ENCODE measurements at places on chromosomes 6 and 20. TPM values are rescaled to one million over a fixed set of nuclear protein-coding genes. Genes with fewer than 3 reads are reported as not detected.

DNA sequence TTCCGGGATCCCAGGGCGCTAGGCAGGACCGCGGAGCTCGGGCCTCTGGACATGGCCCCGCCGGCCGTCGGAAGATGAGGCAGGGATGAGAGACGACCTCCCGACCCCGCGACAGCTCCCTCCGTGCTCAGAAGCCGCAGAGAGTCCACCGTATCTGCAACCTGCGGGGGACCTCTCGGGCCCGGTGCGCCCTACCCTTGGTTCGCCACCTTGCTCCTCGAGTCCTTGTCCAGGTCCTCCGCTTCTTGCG lies 301 bp downstream of the PPP1R3D start:
- DNase-seq, result peak; percentile 59

GRCh38 chr6:10587656-10588406 lies 66.7 kb downstream of the GCNT2 start:
- DNase-seq, result no peak

- no peak for DNase-seq
Observed at GRCh38 chr6:55998576-55998975, 123.2 kb upstream of the BMP5 start.

DNA sequence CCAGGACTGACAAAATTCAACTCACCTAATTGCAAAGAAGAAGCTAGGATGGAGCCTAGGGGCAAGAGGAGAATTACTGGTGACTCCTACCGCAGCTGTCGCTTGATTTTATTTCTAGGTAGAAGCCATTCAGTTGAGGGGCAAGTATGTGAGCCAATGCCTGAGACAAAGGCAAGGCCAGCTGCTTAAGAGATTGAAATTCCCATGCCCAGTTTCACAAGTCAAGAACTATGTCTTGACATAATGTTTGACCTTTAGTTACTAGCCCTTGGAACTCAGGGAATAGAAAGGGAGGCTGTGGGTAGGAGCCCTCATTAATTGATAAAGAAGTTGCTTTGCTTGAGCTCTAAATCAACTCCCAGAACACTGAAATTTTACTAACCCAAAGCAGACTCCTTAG lies 54.0 kb downstream of the GPR63 start:
- DNase-seq, result no peak

DNA sequence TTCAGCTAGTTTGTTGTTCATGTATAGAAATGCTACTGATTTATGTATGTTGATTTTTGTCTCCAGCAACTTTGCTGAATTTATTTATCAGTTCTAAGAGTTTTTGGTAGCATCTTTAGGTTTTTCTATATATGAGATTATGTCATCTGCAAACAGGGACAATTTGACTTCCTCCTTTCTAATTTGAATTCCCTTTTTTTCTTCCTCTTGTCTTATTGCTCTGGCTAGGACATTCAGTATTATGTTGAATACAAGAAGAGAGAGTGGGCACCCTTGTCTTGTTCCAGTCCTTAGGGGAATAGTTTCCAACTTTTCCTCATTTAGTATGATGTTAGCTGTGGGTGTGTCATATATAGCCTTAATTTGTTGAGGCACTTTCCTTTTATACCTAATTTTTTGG lies 58.2 kb downstream of the CDH26 start:
- no peak for DNase-seq

GRCh38 chr6:104682722-104683643 lies 176.7 kb downstream of the HACE1 start:
- peak; percentile 65 for DNase-seq

- DNase-seq, result no peak
Observed at GRCh38 chr20:24236963-24237362, 232.5 kb upstream of the SYNDIG1 start.

DNA sequence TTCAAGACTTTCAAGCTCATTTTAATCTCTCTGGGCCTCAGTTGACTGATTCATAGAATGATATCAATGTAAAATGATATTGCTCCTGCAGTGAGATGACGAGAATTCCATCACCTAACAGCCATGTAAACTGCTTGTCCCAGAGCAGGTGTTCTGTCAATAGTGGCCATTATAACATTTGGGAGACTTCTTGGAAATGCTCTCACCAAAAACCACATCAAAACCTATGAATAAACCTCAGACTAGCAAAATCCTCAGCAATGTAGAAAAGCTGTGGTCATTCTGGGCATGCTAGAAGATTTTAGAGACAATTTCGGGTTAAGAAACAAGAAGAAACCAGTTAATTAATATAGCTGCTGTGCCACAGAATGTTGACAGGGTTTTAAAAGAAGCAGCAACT lies 225.4 kb downstream of the FRK start:
- no peak for DNase-seq

- no peak for DNase-seq
Observed at GRCh38 chr6:123575188-123575587, 61.6 kb downstream of the TRDN start.

SLC35A1 gene
- 25.6 TPM for total RNA-seq

ARMH2 gene
- not detected for total RNA-seq

TXLNB gene
- 0.13 TPM for total RNA-seq

PRKN gene
- total RNA-seq, result 0.63 TPM

KCNK5 gene
- not detected for total RNA-seq

All from GM23248 (cell line).